ENCODE measurements at places on chromosomes 4 and X.

DNA sequence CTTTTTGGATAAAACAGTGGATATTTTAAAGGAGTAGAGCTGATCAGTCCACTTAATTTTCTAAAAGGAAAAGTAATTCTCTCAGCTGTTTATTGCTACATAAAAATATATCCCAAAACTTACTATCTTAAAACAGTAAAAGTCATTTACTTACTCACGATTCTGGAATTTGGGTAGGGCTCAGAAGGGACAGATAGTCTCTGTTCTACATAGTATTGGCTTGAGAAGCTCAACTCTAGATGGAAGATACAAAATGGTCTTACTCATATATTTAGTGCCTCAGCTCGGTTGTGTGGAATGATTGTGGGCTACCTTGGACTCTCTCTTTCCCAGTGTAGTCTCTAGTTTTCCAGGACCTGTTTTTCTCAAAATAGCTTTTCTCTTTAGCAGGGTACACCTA, 691.5 kb upstream of the POU3F4 start:
- DNase-seq, result no peak

GRCh38 chr4:1600211-1600780, 83.8 kb downstream of the FAM53A start:
- no peak for DNase-seq

DNA sequence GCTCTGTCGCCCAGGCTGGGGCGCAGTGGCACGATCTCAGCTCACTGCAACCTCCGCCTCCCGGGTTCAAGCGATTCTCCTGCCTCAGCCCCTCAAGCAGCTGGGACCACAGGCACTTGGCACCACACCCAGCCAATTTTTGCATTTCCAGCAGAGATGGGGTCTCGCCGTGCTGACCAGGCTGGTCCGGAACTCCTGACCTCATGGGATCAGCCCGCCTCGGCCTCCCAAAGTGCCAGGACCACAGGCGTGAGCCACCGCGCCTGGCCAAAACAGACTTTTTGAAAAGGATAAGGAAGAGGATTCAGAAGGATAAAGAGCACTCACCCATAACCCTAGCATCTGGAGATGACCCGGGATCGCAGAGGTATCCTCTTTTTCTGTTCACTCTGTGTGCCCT, 224.5 kb upstream of the AGTR2 start:
- DNase-seq, result no peak

DNA sequence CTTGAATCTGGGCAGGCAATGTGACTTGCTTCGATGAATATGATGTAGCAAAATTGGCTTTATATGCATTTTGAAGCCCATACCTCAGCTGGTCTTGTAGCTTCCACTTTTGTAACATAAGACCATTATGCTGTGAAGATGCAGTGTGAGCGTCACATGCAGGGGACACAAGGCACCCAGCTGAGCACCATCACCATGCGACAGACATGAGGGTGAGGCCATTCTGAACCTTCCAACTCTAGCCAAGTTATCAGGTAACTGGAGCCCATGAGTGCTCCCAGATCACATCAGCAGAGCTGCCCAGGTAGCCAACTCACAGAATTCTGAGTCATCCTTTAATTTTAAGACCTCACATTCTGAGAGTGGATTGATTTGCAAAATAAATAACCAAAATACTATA, 705.9 kb downstream of the FSTL5 start:
- no peak for DNase-seq

- DNase-seq, result no peak
Observed at GRCh38 chrX:109533631-109534030, 3.0 kb upstream of the NXT2 start.

- no peak for DNase-seq
Observed at GRCh38 chr4:94970650-94971049, 212.9 kb downstream of the BMPR1B start.

- no peak for DNase-seq
Observed at GRCh38 chr4:171067422-171067821, 745.8 kb upstream of the GALNTL6 start.

DNA sequence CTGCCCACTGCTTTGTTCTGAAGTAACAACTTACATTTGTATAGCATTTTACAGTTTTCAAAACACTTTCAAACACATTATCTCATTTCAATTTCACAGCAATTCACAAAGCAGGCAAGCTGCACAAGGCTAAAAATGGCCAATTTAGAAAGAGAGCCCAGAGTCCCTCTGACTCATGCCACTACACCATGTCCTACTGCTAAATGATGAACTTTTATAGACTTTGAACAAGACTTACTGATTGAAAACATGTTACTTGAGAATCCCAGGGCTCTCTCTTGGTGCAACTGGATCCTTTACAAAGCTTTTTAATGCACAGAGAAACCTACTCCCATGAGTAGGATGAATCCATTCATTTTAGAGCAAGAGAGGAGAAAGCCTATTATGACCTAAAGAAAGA, 5.8 kb upstream of the G3BP2 start:
- DNase-seq, result no peak

- DNase-seq, result no peak
Observed at GRCh38 chr4:90444904-90445303, 317.7 kb downstream of the CCSER1 start.

- DNase-seq, result no peak
Observed at GRCh38 chr4:23166919-23167318, 474.2 kb downstream of the GBA3 start.

DNA sequence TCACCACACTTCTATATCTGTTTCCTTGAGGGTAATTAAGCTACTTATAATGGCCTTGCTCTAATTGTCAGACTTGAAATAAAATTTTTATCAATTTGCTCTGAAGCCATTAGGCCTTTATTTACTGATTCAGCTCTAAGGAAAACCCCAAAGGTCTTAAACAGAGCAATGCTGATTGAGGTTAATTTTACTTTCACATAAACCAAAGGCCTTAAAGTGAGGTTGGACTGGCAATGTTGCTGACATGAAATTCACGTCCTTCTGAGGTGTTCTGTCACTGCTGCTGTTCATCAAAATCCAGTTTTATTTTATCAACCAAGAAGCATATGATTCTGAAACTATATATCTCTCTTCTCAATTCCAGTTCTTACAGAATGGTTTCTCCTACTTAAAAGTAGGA, 21.7 kb upstream of the GPRIN3 start:
- no peak for DNase-seq

DNA sequence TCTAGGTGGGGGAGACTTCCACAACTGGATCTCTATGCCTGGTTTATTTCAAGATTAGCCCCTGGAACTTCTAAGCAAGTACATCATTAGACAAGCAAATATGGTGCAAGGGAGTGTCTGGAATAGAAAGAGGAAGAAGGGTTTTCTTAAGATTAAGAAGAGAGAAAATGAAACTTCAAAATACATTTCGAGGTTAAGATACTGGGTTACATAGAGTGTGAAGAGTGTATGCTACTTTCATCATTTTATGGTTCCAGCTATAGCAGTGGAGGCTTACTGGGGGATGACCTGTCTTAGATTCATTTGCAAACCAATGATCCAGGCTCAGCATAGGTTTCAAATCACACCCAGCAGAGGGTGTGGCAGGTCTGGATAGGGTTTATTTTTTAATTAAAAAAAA, 144.4 kb upstream of the GATB start:
- no peak for DNase-seq

DNA sequence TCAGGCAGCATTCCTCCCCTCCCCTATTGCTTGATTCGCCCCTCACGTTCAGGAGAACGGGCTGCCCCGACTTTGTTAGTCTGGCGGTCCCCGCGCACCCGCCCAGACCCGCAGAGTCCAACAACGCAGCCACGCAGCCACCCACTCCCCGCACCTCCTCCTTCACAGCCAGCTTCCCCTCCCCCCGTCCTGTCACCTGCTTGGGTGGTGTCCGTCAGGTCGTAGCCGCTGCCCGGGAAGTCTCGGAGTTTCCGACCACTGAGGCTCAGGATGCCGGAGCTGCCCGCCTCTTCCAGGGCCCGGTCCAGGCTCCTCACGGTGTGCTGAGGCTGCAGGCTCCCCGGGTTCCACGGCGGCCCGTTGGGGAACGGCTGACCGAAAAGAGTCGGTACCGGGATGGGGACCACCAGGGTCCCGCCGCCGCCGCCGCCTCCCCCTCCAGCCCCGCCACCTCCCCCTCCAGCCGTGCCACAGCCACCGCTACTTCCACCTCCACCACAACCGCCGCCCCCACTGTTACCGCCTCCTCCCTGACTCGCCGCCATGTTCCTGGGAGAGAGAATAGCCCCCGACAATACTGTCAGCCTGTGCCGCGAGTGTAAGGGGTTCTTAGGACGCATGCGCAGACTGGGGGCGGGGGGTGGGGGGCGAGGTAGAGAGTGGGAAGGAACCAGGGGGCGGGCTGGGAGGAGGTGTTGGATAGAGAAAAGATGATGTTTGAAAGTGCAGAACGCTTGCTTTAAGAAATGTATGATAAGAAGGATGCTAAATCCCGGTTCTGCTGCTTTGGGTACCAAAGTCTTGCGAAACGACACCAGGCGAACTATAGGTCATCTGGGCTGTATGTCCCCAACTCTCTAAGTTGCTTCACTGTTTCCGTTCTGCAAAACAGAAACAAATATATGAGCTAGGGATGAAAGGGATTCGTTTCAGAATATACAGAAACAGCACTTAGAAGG, at the start of gene LRCH2:
TSS of gene LRCH2 (minus strand) at position 600 of the 959 bp plus-strand sequence. CDS start at position 545, 55 bp downstream.
- DNase-seq, result no peak

DNA sequence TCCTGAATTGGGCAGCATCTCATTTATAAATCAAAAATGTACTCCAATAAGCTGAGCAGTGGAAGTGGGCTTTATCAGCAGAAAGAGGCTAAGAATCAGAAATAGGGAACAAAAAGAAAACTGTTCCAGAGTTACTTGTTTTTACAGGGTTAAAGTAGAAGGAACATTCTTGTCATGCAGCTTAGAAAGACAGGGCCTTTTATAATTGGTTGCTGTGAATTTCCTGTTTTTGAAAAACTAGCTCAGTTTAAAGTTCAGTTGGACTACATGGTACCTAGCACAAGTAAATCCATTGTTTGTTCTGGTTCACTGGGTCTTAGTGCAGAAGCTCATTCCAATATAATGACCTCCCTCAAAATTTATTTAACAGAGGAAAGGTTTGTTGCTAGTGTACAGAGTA, 200.8 kb downstream of the GRIA2 start:
- DNase-seq, result no peak

DNA sequence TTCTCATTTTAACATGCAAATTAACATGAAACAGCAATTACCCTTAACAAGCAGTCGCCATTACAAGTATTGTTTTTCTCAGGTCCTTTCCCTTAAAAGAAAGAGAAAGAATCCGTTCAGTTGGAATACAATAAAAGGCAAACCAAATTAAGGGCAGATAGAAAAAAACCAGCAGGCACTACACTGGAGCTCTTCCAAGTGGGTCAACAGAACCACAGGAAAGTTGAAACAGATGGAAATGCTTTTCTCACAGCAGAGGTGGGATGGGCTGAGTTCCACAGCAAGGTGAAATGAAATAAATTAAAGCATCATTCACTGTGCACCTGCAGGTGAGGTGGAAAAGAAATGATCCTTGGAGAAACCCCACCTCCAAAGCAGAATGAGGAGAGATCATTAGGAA, 102.6 kb downstream of the APBB2 start:
- DNase-seq, result no peak

- peak; percentile 4 for DNase-seq
Observed at GRCh38 chrX:87338510-87338909, 179.1 kb upstream of the KLHL4 start.

DNA sequence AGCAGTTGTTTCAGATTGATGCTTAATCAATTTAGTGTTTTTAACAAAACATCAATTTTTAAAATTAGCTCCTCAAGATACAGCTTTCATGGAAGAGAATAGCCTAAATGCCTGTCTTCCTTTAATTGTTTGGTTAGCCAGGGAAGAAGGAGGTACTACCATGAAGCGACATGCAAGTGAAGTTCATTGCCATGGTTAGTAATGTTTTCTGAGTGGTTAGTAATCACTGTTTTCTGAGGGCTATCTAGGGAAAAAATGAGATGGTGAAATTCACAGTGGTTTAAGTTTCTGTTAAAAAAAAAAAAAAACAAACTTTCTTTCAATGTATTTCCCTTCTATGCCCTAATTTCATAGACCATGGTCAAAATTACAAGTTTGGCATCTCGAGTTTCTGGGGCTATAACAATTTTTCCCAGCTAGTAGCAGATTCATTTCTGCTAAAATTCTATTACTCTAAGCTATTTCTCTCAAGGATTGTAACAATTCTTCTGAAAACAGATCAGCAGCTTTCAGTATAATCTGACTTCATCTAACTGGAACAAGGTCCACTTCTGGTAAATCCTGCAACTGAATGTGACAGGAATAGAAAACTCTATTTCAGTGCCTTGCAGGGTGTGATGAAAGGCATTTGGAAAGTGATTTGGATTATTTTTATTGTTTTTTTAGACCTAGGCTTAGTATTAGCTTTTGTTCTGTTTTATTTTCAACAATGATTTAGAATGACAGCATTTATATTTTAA, 157.0 kb downstream of the PCDH18 start:
- no peak for DNase-seq

GRCh38 chrX:149471397-149471796, 33.7 kb downstream of the IDS start:
- DNase-seq, result no peak

DNA sequence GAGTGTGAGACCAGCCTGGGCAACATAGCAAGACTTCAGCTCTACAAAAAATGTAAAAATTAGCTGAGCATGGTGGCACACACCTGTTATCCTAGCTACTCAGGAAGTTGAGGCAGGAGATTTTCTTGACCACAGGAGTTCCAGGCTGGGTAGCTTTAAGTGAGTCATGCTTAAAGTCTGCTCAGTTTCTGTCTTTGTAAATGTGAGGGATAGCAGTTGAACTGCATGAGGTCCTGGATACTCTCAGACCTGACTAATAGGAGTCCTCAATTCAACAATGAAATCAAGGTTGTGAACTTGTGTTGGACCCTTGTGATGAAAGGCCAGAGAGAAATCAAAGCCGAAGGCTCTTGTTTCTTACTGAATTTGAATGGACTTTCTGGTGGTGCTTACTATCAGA, 45.2 kb downstream of the STARD8 start:
- DNase-seq, result no peak

- DNase-seq, result no peak
Observed at GRCh38 chr4:111934314-111934713, 210.9 kb upstream of the FAM241A start.

DNA sequence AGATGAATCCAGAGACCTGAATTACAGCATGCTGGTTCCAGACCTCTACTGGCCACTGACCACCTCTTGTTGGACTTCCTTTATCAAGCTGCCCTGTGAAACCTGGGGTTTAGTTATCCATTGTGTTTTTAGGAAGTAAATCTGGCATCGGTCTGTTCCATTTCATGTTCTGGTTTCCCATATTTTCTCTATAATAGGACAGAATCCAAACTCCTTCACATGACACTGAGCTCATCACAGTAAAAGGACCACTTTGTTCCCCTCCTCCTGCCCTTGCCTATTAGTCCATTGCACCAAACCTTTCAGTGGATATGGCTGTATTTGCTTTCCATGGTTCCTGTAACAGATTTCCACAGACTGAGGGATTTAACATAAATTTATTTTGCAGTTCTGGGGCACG, 4.0 kb downstream of the MFAP3L start:
- no peak for DNase-seq

- no peak for DNase-seq
Observed at GRCh38 chr4:117357866-117358265, 272.5 kb upstream of the TRAM1L1 start.

GRCh38 chr4:74317616-74318246, 9.5 kb downstream of the EPGN start:
- no peak for DNase-seq

- peak; percentile 45 for DNase-seq
Observed at GRCh38 chr4:40685300-40685699, 55.6 kb upstream of the RBM47 start.

- no peak for DNase-seq
Observed at GRCh38 chrX:43702660-43703059, 46.6 kb downstream of the MAOA start.
